Placental pericyte (primary cell): ENCODE measurements at places on chromosomes 6 and 20. TPM values are rescaled to one million over a fixed set of nuclear protein-coding genes. Genes with fewer than 3 reads are reported as not detected.

The HCRTR2 gene
- total RNA-seq = not detected in 2 replicates

The ANKRD66 gene
- total RNA-seq = not detected in 2 replicates

The KIF6 gene
- under 0.01 TPM in 1 of 2 replicates, not detected in the other for total RNA-seq

The KIF25 gene
- 0.14 and 0.22 TPM in 2 replicates for total RNA-seq

The RIN2 gene
- total RNA-seq = 38.3 and 139 TPM in 2 replicates

The GPR63 gene
- total RNA-seq = 0.22 and 0.57 TPM in 2 replicates

The OXT gene
- total RNA-seq = not detected in 2 replicates

The BFSP1 gene
- total RNA-seq = 3.9 and 4.7 TPM in 2 replicates

The PRSS35 gene
- 0.44 and 0.72 TPM in 2 replicates for total RNA-seq

The SCGN gene
- total RNA-seq = not detected in 2 replicates

The TMX4 gene
- total RNA-seq = 34.9 and 78.3 TPM in 2 replicates

The TP53TG5 gene
- not detected in 2 replicates for total RNA-seq

The CDK19 gene
- total RNA-seq = 10.1 and 10.7 TPM in 2 replicates

The RANBP9 gene
- 26.3 and 34.6 TPM in 2 replicates for total RNA-seq

The C6orf52 gene
- not detected in 2 replicates for total RNA-seq

The PTGIS gene
- total RNA-seq = 0.14 and 4.6 TPM in 2 replicates

The IMPG1 gene
- not detected in 2 replicates for total RNA-seq

The GPR6 gene
- total RNA-seq = not detected in 2 replicates

The PGC gene
- not detected in 2 replicates for total RNA-seq

The COL20A1 gene
- total RNA-seq = not detected in 2 replicates

The HLA-DOA gene
- total RNA-seq = not detected in 2 replicates

The SNAI1 gene
- total RNA-seq = 1.1 and 2.1 TPM in 2 replicates

The ID4 gene
- total RNA-seq = 1.5 and 3.6 TPM in 2 replicates

The SLC17A1 gene
- not detected in 2 replicates for total RNA-seq

The PCSK2 gene
- not detected in 2 replicates for total RNA-seq

The WASF1 gene
- 10.0 and 13.1 TPM in 2 replicates for total RNA-seq

The MARCKS gene
- 104 and 294 TPM in 2 replicates for total RNA-seq

The MAFB gene
- total RNA-seq = 0.22 and 0.57 TPM in 2 replicates

The SLC35B2 gene
- 88.8 and 116 TPM in 2 replicates for total RNA-seq

The BCAS1 gene
- under 0.01 TPM in 1 of 2 replicates, not detected in the other for total RNA-seq

The LGSN gene
- 0.22 TPM in 1 of 2 replicates, not detected in the other for total RNA-seq

The NKAPL gene
- total RNA-seq = 1.1 and 1.5 TPM in 2 replicates

The C6orf118 gene
- total RNA-seq = not detected in 2 replicates

The ABT1 gene
- total RNA-seq = 14.9 and 24.5 TPM in 2 replicates

The RIMS1 gene
- total RNA-seq = 0.29 TPM in 1 of 2 replicates, not detected in the other

The SKIC2 gene
- total RNA-seq = 51.0 and 70.0 TPM in 2 replicates

The SMLR1 gene
- total RNA-seq = not detected in 2 replicates

The DEFB132 gene
- total RNA-seq = not detected in 2 replicates

The HUS1B gene
- 0.88 and 2.0 TPM in 2 replicates for total RNA-seq

The SLC17A5 gene
- total RNA-seq = 44.6 and 49.7 TPM in 2 replicates

The TTBK1 gene
- not detected in 2 replicates for total RNA-seq

The CTAGE9 gene
- total RNA-seq = not detected in 2 replicates

The RSPO3 gene
- total RNA-seq = 0.57 and 0.66 TPM in 2 replicates

The OOEP gene
- total RNA-seq = 0.72 and 0.88 TPM in 2 replicates

The EPHA7 gene
- under 0.01 and 1.9 TPM in 2 replicates for total RNA-seq

The OR12D3 gene
- total RNA-seq = not detected in 2 replicates

The SERINC3 gene
- total RNA-seq = 166 and 199 TPM in 2 replicates

The MMP24OS gene
- total RNA-seq = 13.8 and 16.0 TPM in 2 replicates
